LNCaP clone FGC (cell line): ENCODE measurements at places on chromosomes 5 and 9.

DNA sequence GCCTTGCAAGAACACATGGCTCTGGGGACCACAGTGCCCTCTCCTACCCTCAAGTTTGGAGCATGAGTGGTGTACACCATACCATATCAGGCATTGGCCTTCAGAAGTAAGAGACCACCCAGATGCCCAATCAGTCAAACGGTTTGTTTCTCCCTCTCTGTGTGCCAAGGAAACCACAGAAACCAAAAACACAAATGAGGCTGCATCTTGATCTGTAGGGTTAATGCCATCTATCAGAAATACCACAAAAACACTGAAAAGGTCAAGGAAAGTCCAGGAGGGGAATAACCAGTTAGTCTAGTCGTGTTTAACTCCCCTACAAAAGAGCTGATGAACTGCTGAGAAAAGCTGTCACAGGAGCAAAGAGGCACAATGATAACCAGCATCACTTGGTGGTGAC lies 78.4 kb downstream of the INSYN2B start:
- DNase-seq = no peak

DNA sequence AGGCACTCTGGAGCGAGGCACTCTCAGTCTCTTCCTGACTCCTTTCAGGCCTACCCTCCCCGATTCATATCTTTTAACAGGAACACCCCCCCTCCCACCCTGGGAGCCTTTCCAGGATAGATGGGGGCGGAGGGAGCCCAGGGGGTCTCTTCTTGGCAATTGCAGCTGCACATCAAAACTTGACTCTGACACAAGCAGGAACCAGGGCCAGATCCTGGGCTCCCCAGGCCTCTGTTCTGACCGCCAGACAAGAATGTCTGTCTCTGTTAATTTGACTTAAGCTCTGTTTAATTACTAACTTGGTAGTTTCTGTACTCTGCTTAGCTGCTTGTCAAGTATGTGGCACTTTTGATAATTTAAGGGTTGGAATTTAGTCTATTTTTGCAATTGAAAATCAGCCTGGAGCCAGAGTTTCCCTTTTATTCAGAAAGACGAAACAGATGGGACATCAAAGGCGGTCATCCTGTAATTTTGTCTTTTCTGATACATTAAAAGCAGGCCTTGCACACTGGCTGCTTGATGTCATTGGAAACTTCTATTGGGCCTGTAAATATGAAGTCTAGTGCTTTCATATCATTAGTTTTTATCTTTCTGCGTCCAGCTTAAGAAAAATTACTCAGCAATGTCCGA lies 43.3 kb downstream of the ACTL7B start:
- no peak for DNase-seq

DNA sequence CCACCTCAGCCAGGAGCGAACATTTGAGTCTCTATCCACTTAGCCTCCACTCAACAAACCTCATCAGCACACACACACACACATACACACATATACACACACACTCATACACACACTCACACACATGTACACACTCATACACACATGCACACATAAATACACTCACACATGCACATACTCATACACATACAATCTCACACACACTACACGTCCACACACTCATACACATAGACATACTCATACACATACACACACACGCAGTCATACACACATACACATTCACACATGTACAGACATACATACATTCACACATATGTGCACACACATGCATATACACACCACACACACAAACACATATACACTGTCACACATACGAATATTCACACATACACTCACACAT lies 208.2 kb downstream of the AGTPBP1 start:
- no peak for DNase-seq

GRCh38 chr5:102222772-102223171 lies 73.3 kb downstream of the SLCO4C1 start:
- DNase-seq = peak; percentile 82

DNA sequence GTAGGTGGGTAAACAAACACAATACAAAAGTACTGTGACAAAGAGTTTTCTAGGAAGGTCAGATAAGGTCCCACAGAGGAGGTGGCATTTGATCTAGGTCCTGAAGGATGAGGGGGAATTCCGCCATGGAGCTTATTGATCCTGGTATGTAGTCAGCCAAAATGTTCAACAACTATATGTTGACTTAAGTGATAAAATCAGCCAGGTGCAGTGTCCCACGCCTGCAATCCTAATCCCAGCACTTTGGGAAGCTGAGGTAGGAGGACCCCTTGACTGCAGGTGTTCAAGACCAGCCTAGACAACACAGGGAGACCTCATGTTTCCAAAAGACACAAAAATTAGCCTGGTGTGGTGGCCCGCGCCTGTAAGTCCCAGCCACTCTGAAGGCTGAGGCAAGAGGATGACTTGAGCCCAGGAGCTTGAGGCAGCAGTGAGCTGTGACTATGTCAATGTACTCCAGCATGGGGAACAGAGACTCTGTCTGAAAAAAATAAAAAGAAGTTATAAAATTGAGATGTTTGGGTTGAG lies 46.4 kb upstream of the PLIN2 start:
- DNase-seq = no peak

DNA sequence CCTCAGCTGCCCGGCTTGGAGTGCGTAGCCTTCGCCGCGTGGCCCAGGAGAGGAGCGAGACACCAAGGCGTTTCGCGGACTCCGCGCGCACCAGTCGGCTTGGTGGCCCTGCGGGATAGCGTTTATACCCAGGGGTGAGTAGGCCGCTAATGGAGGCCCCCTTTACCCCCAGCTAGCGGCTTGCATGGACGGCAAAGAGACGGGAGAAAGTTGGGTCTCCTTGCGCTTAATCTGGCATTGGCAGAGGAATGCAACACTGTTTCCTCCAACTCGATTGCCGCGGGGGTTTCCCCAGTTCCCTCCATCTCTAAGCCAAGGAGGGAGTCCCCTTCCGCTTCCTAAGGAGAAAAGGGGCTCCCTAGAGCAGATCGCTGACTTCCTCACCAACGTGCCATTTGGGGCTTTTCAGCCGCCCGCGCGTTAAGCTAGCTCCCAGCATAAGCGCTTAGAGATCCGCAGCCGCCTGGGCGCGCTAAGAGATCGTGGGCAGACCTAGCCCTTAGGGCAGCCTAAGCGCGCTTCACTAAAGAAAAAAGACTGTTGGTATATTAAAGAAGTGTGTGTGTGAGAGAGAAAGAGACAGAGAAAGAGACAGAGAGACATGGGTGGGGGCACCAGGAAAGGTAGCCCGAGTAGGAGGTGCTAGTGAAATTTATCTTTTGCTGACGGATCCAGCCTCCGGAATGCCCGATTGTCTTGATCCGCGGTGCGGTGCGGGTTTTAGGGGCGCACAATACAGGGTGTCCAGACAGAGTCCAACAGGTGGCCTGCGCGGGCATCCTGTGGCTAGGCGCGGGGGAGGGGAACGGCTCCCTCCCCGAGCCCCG lies 597.9 kb upstream of the SGCD start:
- no peak for DNase-seq

DNA sequence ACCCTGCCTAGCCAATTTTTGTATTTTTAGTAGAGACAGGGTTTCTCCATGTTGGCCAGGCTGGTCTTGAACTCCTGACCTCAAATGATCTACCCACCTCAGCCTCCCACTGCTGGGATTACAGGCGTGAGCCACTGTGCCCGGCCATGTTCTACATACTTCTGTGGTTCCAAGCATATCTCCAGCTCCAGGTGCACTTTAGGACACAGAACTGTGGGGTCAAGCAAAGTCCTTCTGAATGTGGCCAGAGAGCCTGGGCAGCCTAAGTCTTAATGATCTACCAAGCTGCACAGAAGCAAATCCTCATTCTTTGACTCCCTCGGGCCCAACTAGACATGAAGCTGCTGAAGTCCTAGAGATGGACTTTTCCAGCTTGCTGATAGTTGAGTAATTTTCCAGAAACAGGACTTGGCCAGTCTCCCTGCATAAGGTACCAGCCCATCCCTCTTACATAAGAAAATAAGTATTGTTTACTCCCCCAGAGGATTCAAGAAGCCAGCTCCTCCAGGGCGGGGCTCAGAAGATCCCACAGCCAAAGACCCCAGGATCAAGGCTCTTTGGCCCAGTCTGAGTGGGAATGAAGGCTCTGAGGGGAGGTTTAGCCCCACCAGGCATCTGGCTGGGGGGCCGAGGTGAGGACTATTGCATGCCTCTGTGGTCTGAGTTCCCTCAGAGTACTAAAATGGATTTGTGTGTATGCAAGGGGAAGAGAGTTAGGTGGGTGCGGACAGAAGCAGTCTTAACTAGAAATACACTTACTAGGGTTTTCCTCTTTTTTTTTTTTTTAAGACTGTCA lies 8.7 kb downstream of the CLTB start:
- DNase-seq = no peak

GRCh38 chr5:11329679-11330078 lies 568.6 kb upstream of the DAP start:
- DNase-seq = no peak

DNA sequence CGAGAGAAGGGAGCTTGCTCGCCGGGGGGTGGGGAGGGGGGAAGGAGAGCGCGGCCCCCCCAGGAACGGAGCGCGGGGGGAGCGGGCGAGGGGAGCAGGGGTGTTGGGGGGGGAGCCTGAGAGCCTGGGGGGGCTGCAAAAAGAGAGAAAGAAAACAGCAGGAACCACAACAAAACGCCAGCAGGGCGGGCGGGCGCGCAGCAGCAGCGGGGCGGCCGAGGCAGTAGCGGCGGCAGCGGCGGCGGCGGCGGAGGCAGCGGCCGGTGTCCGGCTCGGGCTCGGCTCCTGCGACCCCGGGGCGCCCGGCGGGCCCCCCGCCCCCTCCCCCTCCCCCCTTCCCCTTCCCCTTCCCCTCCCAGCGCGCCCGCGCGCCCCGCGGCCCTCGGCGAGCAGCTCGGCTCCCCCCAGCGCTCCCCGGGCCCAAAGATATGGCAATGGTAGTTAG lies 1.6 kb downstream of the NR2F1 start:
- DNase-seq = no peak

- no peak for DNase-seq
Observed at GRCh38 chr5:88552426-88552825, 283.8 kb upstream of the TMEM161B start.

DNA sequence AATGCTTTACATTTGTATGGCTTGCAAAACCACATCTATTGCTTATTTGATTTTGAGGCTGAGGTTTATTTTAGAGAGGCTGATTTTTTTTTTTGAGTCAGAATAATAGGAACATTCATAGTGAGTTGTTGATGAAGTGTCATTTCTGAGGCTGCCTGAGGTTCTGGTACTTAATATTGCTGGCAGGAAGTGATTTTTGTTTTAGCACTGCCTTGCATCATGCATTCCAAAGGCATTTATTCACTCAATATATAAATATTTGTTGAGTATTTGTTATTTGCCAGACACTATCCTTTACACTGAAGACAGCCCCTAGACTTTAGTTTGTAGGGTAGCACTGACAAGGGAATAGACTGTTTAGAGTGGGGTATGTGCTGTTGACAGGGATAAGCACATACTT lies 2.7 kb downstream of the RNF20 start:
- no peak for DNase-seq

GRCh38 chr5:178361657-178362445 lies 129.2 kb upstream of the PHYKPL start:
- DNase-seq = no peak

DNA sequence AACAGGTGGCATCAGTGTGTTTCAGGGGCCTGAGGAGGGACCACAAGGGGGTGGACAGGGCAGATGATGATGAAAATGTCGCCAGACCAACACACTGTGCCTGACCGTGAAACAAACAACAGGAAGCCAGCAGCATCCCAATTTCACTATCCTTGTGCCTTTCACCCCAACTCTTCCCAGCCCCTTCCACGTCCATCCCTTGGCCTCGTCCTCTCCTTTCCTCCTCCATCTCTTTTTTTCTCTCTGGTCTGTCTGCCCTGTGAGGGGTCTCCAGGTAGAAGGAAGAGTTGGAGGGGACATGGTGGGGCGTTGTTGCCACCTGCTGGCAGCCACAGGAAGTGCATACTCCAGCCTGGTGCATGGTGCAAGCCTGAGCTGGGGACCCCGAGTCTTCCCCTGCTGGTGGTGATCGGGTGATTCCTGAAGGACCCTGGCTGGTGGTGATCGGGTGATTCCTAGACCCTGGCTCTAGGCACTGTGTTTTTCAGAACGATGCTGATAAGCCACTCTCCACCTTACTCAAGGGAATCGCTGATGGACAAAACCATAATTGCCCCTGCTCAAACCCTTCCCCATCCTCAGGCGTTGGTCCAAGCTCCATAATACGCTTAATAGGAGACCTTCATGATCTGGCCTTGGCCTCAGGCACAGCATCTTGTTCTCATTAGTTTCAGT lies 21.7 kb upstream of the NSD1 start:
- DNase-seq = no peak

GRCh38 chr5:41876678-41877077 lies 6.5 kb upstream of the OXCT1 start:
- DNase-seq = no peak

- DNase-seq = no peak
Observed at GRCh38 chr9:137044037-137044436, 1.9 kb downstream of the NPDC1 start.

GRCh38 chr5:128674837-128675446 lies 136.9 kb upstream of the FBN2 start:
- peak; percentile 6 for DNase-seq

DNA sequence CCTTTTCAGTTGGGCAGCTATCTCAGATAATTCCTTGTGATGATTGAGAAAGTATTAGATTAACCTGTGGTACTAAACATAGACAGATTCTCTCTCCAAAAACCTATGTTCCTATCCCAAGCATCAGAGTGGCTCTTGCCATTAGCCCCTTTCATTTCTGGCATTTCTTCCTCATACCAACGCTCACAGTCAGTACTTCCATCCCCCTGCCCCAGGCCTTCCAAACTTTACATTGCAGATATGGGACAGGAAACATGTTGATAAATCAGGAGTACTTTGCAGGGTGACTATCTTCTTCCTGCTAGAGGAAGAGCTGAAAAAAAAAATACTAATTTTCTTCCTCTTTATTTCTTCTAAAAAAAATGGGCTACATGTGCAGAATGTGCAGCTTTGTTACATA lies 442.6 kb upstream of the RGMB start:
- no peak for DNase-seq

GRCh38 chr9:136589766-136590763 lies 44.2 kb upstream of the NOTCH1 start:
- no peak for DNase-seq

DNA sequence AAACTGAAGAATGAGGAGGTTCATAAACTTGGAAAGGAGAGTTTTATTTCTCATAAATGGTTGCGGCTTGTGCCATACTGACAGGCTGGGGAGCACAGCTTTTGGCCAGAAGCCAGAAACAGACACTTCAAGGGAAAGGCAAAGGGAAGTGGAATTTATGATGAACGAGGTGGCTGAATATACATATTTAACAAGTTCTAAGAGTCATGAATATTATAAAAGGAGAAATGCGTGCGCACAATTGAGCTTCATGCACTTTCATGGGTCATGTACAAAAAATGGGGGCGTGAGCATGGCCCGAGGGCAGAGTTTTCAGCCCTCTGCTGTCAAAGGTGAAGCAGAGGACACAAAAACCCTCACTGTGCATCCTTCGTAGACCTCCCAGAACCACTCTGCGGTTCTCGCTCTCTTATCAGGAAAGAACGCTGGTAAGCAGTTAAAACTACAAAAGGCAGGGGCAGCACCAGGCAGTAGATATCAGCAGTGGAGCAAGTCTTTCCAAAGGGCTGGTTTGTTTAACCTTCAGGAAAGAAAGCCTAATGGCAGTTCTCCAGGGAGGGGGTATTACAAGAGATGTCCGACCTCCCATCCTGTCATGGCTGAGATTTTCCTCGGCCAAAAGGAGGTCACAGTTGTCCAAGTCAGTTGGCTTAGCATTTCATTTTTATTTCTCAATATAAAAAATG lies 29.0 kb downstream of the AUH start:
- DNase-seq = no peak

- no peak for DNase-seq
Observed at GRCh38 chr9:15578714-15579113, 25.9 kb downstream of the CCDC171 start.
